ENCODE measurements at places on chromosomes 11 and 22.

DNA sequence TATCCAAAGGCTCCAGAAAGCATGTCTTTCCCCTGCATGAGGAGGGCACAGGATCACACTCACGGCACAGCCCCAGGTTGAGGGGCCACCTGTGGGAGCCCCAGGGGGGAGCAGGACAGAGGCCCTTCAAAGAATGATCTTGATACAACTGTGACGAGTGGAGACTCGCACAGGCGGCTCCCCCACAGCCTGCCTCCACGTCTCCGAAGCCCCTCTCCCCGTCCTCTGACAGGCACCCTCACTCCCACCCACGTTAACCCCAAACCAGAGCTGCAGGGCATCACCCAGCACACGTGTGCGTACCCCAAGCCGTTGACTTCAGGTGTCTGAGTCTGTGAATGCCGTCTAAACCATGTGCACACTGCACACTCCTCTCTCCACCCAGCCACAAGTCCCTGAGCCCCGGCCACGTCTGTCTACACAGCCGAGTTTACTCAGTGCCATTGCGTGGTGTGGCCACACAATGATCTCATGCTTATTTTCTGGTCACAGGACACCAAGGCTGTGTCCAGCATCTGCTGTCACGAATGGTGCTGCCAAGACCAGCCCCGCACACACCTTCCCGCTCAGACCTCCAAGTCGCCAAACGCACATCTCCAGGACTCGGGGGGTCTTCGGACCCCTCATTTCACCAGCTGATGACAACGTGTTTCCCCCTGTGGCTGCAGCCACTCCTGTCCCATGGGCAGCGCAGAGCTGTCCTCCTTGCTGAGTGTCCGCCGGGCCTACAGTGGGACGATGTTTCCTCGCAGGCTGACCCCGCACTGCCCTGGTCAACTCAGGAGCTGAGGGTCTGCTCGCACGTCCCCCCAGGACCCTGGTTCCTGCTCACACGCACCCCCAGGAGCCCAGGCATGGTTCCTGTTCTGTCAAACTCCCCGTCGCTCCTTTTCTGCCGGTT is 251.2 kb downstream of the BRD1 start:
- DNase-seq = no peak

- no peak for DNase-seq
Measured at GRCh38 chr11:44443836-44444769, 121.4 kb upstream of the CD82 start.

DNA sequence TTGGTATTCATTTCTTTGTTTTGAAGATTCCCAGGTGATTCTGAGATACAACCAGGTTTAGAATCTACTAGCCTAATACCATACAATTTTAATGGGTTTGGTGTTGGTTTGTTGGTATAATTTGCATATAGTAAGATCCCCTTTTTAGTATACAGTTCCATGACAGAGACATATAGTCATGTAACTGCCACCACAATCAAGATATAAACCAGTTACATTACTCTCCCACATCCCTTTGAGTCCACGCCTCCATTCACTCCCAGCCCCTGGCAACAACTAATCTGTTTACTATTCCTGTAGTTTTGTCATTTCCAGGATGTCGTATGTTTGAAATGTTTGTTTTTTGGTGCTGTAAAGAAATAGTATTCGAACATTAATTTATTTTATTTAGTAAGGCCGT is 4.3 kb downstream of the ASRGL1 start:
- DNase-seq = no peak

DNA sequence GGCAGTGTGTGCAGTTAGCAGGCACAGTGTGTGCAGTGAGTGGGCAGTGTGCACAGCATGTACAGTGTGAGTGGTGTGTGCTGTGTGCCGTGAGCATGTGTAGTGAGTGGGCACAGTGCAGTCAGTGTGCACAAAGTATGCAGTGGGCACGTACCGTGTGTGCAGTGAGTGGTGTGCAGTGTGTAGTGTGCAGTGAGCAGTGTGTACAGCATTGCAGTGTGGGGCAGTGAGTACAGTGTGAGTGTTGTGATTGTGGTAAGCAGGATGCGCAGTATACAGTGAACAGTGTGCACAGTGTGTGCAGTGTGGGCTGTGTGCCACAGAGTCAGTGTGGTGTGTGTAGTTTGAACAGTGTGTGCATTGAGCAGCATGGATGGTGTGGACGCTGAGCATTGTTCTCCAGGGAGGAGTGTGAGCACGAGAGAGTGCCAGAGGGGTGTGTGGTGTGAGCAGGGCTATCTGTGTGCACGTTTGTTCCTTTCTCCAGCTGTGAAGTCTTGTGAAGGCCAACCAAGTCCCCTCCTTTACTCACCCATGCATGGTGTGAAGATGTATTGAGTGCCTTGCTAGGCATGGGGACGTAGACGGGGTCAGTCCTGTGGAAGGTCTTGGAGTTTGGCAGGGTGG is 3.0 kb downstream of the SHANK3 start:
- no peak for DNase-seq

DNA sequence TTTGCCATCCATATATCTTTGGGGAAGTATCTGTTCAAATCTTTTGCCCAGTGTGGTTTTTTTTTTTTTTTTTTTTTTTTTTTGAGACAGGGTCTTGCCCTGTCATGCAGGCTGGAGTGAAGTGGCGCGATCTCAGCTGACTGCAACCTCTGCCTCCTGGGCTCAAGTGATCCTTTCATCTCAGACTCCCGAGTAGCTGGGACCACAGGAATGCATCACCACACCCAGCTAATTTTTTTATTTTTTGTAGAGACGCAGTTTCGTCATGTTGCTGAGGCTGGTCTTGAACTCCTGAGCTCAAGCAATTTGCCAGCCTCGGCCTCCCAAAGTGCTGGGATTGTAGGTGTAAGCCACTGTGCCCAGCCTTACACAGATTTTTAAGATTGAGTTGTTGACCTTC is 4.8 kb upstream of the FAM118A start:
- DNase-seq = no peak

GRCh38 chr11:46100670-46101069 is 20.6 kb downstream of the PHF21A start:
- no peak for DNase-seq

DNA sequence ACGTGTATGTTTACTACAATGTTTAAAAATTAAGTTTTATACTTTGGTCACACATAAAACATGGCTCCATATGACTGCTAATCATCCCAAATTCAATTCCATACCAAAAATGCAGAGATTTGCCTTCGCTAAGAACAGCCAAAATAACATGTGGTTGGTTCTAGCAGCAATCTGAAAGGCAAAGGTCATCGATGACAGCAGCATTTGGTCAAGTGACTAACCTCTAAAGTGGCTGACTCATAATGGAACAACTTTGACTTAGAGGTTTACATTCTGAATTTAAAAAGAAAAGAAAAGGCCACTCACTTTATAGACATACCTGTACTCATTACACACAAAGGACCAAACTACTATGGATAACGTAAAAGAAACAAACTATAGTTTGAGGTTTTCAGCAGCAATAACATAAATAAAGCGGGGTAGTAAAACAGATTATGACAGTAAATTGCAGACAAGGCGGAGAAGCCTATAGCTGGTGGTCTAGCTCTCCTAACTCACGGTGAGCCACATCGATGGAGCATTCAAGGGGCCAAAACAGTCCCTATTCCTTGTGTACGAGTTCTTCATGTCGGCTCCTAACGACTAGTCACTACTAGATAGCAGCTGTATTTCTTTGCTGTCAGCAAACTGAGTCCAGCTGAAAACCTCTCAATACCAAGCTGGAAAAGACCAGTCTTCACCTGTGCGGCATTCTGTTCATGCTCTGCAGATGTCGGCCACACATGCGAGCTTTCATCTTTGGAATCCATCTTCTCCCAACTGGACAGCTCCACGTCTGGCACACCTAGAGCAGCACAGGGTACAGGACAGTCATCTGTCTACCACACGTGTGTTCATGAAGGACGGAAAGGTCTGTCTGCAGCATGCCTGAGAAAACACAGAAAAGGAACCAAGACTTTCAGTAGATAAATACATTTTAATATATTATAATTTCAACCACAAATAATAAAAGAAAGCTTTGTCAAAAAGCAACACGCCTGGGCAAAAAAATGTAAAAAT is 42.1 kb downstream of the PRDM10 start:
- DNase-seq = peak; percentile 88

DNA sequence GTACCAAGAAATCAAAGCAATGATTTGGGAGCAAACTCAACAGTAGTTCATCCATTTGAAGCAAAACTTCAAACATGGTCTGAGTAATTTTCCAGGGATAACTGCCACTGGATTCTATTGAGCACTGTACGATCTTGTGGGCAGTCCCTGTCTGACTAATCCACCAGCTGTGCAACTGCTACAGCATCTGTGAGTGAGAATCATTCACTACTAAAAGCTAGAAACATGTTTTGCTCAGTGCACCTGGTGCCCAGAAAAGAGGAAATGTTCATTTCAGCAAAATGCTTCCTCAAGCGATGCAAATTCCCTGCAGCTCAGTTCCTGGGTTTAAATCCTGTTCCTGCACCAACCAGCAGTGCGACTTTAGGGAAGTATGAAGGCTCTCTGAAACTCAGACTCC is 1077.9 kb downstream of the DLG2 start:
- no peak for DNase-seq

DNA sequence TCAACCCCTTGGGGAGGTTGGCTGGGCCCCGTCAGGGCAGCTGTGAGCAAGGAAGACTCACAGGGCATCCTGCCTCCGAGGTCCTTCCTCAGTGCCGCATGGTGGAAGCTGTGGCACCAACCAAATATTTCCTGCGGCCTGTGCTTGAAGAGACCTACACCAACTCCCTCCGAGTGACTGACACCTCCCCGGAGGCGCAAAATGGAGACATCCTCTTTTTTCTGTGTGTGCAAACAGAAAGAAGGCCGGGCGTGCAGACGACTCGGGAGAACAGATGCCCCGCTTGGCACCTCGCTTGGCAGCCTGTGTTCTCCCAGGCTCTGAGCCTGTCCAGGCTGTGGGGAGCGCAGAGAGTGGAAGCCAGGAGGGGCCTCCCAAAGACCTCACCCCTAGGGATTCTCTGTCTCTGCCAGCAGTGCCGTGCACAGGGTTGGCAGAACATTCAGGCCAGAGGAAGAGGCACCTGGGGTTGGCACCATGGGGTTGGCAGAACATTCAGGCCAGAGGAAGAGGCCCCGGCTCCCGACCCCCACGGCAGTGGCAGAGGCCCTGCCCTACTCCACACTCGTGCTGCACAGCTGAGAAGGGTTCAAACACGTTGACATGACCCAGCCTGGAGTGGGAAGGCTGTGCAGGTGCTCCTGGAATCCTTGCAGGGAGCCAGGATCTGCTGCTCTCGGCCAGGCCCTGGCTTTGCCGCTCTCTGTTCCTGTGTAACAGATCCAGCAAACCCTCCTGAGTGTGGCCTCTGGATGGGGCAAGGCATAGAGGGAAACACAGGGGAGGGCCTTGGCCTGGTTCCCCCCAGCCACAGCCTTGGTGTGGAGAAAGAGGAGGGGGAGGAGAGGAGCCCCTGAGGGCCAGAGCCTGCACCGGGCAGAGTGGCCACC is 805.5 kb downstream of the BRD1 start:
- no peak for DNase-seq

GRCh38 chr11:31856248-31856647 is 45.1 kb upstream of the PAX6 start:
- peak; percentile 19 for DNase-seq

GRCh38 chr11:104154296-104154695 is 9.7 kb downstream of the PDGFD start:
- no peak for DNase-seq

- no peak for DNase-seq
Measured at GRCh38 chr11:110174645-110175310, 81.6 kb downstream of the ZC3H12C start.

GRCh38 chr11:133889893-133890292 is 44.6 kb upstream of the SPATA19 start:
- no peak for DNase-seq

DNA sequence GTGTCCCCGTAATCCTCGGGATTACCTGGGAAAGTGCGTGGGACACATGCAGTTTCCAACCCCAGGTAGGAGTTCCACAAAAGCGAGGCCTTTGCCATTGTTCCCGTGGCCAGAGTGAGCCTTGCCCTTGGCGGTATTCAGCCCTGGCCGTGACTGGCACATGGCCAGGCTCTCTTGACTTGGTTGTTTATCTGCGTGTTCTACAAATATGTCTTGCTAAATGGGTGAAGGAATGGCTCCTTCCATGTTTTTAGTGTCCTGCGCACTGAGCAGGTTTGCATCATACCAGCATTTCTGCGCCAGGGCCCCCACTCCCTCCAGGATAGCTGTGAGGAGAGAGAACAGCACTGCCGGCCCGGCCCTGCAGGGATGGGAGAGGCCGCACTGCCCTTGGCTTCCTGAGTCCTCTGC is 20.0 kb downstream of the POLR3H start:
- no peak for DNase-seq
